ENCODE measurements at places on chromosomes 6 and 20.

DNA sequence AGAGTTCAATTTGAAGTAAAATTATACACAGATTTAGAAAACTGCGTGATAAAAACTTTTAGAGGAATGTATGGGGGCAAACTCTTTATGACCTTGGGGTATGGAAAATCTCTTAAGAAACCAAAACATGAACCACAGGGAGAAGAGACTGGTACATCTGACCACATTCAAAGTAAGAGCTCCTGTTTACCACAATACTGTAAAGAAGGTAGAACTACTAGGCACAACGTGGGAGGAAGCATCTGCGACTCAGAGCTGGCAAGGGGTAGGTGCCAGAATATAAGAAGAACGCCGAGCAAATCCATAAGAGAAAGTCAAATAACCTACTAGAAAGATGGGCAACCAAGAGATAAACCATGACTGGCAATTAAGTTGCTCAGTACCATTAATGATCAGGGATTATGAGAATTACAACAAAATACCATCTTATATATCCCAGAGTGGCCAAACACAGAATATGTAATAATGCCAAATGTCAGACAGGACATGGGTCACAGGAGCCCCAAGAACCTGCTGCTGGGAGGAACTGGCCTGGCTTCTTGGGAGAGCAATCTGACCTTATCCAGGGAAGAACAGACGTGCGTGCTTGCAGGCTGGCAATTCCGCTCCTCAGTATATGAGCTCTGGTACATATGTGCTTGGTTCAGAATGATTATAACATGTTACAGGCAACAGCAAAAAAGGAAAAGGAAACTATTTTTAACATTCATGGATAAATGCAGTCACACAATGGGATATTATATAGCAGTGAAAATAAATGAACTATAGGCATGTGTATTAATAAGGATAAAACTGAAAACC, 50.2 kb downstream of the INSM1 start:
- no peak for DNase-seq

DNA sequence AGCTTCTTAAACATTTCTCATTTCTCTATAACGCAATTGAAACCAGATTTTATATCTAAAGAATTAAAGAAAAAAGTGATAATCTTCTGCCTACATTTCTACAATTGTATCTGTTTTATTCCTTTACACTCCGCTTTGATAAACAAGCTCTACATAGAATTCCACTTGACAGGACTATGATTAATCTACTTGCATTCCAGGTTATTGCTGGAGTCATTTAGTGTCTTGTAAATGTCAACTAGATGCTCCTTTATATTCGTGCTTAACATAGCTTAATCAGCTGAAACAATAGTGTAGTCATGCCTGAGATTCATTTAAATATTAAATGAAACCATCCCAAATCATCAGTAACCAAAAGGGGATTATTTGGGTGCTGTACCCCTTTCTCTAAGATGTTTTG, 284.0 kb downstream of the TRDN start:
- no peak for DNase-seq

DNA sequence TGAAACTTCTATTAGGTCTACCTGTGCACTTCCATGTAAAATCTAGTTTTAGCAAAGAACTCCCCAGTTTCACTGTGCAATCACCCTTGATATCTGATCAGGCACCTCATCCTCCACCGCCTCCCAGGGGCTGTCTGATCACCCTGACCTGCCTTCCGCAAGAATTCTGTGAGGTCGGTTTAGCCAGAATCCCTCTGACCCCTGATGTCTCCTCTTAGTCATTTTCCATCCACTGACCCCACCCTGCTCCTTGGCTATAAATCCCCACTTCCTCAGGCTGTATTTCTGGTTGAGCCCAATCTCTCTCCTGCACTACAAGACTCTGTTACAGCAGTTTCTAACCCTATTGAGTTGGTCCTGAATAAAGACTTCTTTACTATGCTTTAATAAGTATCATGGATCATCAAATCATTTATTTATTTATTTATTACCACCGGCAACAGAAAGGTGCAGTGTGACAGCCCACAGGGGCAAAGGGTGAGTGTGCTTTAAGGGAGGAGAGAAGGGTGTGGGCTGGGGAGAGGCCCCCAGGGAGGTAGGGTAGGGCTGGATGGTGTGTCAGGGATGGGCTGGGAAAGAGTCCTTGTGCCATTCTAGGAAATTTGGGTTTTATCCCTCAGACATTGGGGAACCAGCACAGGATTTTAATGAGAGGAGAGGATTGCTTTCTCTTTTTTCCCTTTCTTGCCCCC, 11.2 kb upstream of the SERPINB6 start:
- DNase-seq: no peak

GRCh38 chr6:22466665-22467245, 102.6 kb upstream of the HDGFL1 start:
- no peak for DNase-seq

DNA sequence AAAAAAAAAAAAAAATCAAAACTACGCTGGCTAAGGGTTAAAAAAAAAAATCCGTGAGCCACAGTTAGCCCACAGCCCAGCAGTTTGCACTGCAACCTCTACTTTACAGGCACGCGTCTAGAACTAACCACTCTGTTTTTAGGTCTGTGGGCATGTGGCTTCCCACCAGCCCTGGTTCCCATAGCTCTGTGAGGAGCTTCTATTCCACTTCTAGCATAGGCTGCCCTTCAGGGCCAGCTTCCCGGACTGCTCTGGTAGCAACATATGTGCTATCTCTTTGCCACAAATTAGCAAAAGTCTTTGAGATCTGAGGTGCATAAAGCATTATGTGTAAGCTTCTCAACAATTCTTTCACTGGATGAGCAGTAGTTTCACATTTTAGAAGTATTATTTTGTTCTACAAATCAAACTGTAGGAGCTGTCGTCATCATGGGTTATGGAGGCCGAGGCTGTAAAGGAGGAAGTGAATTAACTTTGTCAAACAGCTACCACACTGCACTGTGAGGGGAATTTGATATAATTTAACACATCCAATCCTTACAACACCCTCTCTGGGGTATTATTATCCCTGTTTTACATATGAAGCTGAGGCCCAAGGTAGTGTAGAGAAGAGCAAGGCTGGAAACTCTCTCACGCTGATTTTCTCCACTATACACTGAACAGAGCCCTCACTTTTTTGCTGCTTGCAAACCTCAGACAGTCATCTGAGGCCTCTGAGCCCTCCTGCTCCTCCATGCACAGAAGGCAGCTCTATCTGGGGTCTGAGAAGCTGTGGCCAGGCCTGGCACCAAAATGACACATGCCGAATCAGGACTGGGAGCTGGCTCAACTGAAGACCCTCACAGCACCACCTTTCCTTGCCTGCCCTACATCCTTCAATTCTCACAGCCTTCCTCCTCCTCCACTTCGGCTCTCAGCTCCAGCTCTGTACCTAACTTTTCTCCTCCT, 35.4 kb downstream of the MAN1A1 start:
- no peak for DNase-seq

DNA sequence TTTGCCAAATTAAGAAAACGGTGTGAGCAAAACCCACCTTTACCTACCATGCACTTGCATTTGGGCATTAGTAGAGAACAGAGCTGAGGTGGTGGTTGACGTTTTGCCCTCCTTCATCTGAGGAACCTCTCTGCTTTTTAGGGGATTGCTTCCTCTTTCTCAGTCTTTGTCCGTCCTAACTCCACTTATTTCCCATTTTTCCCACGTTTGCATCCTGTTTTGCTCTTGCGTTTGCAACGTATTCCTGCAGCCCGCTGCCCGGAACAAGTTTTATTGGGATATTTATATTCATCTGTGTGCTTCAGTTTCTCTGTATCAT, 374 bp upstream of the SERINC1 start:
- DNase-seq: no peak

GRCh38 chr6:35489995-35490791, 6.7 kb downstream of the TEAD3 start:
- DNase-seq: peak; percentile 97

GRCh38 chr20:62732842-62733525, 24.3 kb downstream of the NTSR1 start:
- DNase-seq: peak; percentile 45

DNA sequence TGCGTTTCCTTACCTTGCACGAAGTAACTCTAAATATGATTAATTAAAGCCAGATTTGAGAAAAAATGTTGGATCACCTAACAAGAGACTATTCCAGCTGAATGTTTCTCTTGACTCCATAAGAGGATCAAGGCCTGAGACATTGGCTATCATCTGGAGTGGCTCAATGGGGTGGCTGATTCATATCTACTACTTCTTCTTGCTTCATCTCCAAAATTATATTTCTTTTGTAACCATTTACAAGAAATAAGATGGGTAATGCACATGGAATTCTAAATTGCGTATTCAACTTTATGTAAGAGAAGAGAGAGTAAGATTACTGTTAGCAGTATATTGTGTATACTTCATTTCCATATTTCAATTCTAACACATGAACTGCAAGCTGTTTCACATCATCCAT, 819.0 kb upstream of the EYS start:
- no peak for DNase-seq

GRCh38 chr6:119829006-119829405, 479.4 kb upstream of the MAN1A1 start:
- no peak for DNase-seq

GRCh38 chr20:25529295-25529951, 55.9 kb downstream of the NINL start:
- no peak for DNase-seq

- peak; percentile 93 for DNase-seq
These were observed 96.3 kb downstream of the GMPR start for GRCh38 chr6:16334671-16335070.

DNA sequence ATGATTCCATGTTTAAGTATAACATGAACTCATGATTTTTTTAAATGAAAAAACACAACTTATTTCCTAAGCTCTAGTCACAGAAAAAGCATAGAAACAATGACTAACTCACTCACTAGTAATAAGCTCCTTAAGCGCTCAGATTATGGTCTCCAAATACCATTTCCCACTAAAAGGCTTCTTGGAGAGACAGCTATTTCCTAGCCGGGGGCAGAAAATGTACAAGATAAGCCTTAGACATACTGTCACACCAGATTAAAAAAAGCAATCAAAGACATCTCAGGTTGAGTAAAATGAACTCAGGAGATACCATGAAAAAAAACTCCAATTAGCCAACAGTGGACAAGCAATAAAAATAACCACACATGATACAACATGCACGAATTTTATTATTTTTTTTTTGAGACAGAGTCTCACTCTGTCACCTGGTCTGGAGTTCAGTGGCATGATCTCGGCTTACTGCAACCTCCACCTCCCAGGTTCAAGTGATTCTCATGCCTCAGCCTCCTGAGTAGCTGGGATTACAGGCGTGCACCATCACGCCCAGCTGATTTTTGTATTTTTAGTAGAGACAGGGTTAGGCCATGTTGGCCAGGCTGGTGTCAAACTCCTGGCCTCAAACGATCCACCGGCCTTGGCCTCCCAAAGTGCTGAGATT, 14.9 kb downstream of the SRPK1 start:
- no peak for DNase-seq

DNA sequence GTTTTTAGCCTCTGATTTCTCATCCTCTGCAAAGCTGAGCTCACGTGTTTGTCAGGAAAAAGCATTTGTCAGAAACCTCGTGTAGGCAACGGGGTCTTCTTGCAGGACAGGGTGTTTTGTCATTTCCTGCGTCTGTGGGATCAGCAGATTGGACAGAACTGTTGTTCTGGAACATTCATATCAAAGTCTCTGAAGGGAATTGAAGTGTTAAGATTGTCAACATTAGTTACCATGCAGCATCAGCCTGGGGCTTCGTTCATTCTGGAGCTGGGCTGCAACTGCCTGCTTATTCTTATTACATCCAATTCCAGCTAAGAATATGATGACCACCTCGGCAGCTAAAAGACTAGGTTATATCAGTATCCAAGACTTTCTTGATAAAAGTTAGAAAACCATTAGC, 71.0 kb upstream of the RALGAPA2 start:
- no peak for DNase-seq

- no peak for DNase-seq
These were observed 44.1 kb upstream of the NT5E start for GRCh38 chr6:85405853-85406198.

DNA sequence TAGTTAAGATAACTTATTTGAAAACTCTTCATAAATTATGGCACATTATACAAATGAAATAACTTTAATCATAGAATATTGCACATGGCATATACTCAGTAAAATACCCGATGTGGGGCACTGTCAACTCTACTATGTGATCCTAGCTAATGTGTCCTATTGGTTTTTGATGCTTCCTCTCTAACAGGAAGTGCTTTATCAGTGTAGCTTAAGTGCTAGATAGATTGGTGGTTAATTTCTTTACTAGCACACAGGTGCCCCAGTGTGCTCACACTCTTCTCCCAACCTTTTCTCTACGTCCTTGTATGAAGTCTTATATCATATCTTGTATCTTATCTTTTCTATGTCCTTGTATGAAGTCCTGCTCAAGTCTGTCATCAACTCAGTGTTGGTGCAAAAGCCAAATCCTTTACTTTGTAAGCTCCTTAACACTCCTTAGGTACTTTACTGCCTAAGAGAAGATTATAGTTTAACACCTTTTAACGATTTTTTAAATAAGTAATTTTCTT, 358.9 kb downstream of the CENPW start:
- no peak for DNase-seq

DNA sequence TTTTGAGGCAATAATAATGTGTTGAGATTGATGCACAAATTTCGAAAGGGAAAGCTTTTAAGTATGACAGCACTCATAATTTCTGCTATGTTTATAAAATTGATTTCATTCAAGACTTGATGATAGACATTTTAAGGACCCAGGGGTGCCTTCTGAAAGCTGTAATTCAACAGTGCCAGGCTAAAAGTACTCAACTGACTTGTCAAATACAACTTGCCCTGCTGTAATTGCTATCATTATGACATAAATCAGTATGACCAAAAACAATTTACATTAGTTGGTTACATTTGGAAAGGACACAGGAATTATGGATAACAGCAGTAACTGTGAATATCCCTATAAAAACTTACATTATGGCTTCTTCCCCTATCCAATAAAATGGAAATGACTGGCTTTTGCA, 178.9 kb downstream of the MMUT start:
- no peak for DNase-seq

GRCh38 chr6:104632588-104632987, 227.1 kb downstream of the HACE1 start:
- DNase-seq: no peak

DNA sequence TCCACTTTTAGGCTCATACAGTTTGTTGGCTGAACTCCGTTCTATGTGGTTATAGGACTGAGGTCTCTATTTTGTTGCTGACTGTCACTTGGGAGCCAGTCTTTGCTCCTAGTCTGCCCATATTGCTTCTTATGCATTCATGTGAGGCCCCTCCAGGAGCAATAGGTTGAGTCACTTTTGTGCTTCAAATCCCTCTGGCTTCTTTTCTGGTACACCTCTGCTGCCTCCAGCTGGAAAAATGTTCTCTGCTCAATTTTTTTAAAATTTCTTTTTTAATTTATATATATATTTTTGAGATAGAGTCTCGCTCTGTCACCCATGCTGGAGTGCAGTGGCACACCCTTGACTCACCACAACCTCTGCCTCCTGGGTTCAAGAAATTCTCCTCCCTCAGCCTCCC, 42.7 kb upstream of the NOX3 start:
- no peak for DNase-seq

DNA sequence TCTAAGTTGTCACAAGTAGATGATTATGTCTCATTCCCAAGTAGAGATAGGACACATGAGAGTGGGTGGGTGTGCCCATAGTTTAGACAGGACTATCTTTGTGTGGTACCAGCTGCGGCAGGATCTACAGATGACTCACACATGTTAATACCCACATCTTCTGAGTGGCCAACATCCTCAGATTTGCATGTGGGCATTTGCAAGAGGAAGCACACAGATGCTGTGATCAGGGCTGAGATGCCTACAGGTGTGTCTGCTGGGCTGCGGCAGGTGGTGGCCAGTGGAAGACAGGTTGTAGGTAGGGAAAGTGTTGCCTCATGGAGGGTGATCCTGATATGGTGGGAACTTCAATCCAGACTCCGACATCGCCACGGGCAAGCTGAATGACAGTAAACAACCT, 50.8 kb downstream of the UTRN start:
- DNase-seq: no peak

All from osteoblast (primary cell).